Left forelimb (tissue), 1 donor: ENCODE measurements at places on chromosomes 6 and 20.

DNA sequence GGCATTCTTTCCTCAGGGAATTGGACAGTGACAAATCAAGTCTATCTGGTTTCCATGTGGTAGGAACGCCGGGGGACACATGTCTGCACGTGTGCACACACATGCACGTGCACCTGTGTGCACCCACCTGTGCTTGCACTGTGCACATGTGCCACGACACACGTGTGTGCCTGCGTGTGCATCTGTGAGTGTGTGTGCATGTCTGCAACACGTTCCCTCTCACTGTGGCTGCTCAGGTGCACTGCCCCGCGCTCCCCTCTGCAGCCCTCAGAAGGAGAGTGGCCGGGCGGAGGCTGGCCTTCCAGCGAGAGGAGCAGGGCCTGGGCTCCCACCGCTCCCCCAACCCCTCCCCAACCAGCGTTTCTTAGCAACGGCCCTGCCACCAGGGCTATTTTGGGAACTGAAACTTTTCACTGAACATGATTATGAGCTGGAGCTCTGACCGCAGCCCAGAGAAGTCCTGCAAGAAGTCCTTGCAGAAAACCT lies 147.8 kb downstream of the PHACTR3 start:
- DNase-seq: no peak

DNA sequence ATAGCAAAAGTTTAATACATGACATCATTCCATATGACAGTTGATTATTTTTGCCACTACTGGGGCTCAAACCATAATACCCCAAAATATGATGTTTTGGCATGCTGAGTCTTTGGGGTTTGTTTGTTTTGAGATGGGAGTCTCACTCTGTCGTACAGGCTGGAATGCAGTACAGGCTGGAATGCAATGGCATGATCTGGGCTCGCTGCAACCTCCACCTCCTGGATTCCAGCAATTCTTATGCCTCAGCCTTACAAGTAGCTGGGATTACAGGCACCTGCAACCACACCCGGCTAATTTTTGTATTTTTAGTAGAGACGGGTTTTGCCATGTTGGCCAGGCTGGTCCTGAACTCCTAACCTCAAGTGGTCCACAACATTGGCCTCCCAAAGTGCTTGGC lies 1.3 kb upstream of the MRS2 start:
- no peak for DNase-seq

- DNase-seq: no peak
Measured at GRCh38 chr6:64680446-64680845, 1026.6 kb downstream of the EYS start.

DNA sequence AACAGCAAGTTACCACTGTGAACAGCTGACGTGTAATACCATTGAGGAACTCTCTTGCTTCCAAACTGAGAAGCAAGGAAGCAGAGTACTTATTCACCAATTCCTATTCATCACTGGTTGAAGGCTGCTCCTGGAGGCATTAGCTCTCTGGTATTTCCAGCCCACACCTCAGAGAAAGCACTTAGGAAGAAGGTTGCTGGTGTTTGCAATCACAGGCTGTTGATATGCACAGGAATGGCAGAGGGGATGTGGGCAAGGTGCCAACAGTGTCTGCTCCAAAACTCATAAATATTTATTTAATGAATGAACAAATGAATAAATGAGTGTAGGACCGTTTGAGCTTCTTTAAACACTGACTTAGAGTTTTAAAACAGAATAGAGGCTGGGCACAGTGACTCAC lies 6.9 kb upstream of the RRBP1 start:
- DNase-seq: no peak

DNA sequence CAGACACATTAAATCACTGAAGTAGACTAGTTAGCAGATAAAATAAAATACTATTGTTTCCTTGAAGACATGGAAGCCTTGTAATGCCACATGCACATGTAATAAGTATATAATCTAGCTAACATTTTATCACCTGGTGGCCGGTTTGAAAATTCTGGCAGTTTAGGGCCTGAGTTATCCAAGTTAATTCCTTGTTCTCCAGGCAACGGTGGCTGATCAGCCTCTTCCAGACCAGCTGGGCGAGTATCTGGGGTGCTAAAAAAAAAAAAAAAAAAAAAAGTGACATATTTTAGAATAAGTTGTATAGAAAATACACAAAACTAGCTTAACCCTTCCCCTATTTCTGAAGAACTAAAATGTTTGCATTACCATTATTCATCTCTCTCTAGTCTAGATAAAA lies 42.5 kb downstream of the TP53INP2 start:
- DNase-seq: no peak

- no peak for DNase-seq
Measured at GRCh38 chr6:42726026-42726425, 3.6 kb upstream of the PRPH2 start.
